ENCODE measurements at places on chromosomes 3 and 15. TPM values are rescaled to one million over a fixed set of nuclear protein-coding genes. Genes with fewer than 3 reads are reported as not detected.

GRCh38 chr3:146077181-146077580 is 83.8 kb downstream of the PLOD2 start:
- no peak for DNase-seq

- DNase-seq: no peak
These were observed 298.3 kb downstream of the SHQ1 start for GRCh38 chr3:72549761-72550581.

- no peak for DNase-seq
These were observed 97.7 kb upstream of the ZBED2 start for GRCh38 chr3:111692593-111693552.

MUC20 gene
- not detected for polyA plus RNA-seq

Measured in GM12878 (cell line).